ENCODE measurements at places on chromosomes 3 and 15.

DNA sequence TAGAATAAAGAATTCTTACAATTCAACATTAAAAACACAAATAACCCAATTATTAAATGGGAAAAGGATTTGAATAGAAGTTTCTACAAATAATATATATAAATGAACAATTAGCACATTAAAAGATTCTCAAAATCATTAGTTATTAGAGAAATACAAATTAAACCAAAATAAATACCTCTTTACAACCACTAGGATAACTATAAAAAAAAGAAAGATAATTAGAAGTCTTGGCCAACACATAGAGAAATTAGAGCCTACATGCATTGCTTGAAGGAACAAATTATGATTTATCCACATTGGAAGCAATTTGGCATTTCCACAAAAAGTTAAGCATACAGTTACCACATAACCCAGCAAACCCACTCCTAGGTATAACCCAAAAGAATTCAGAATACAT lies 502.3 kb upstream of the UBE2E2 start:
- DNase-seq: no peak

DNA sequence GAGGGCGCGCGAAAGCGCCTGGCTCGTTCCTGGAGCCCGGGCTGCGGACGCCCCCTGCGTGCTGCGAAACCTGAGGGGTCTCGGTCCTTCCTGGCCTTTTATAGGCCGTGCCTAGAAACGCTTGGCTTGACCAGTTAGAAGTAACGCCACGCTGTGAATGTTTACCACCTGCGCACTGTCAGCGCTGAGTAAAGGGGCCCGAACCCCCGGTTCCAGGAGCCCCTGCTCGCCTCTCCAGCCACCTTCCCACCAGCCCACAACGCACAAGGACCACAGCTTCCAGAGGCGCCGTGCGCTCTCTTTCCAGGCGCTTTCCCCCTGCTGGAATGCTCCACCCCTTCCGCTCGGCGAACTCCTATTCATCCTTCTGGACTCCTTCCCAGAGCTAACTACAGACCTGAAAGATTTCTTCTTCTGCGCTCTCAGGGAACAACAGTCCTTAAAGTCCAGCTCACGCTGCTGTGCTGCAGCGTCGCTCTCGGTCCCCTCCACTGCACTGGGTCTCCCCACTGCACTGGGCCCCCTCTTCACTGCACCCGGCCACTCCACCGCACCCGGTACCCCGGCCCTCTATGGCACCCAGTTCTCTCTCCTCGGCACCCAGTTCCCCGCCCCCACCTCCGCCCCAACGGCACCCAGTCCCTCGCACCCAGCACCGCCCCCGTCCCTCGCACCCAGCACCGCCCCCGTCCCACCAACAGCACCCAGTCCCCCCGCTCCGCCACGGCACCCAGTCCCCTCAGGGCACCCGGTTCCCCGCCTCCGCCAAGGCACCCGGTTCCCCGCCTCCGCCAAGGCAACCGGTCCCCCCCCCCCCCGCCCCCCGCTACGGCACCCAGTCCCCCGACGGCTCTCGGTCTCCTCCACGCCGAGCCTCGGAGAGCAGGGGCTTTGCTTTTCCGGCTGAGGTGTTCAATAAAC lies 69.8 kb downstream of the SQOR start:
- DNase-seq: no peak

DNA sequence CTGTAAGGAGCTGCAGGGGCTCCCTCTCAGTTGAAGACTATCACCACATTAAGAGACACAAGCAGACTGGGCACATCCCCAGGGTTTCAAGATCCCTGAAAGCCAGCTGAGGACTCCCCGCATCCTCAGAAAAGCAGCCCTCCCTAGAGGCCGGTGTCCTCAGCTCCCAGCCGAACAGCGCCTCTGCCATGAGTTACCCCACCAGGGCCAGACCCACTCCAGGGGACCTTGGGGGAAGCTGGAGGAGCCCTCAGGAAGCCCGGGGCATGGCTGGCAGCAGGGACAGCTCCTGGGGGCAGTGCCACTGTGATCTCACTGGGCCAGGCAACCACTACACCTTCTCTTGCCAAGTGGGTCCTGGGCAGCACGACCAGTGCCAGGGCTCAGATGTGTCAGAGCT lies 8.1 kb downstream of the KLF15 start:
- DNase-seq: no peak

- DNase-seq: no peak
Observed at GRCh38 chr15:97082830-97083229, 752.3 kb downstream of the NR2F2 start.

GRCh38 chr3:177352424-177352823 lies 155.1 kb upstream of the TBL1XR1 start:
- DNase-seq: no peak

DNA sequence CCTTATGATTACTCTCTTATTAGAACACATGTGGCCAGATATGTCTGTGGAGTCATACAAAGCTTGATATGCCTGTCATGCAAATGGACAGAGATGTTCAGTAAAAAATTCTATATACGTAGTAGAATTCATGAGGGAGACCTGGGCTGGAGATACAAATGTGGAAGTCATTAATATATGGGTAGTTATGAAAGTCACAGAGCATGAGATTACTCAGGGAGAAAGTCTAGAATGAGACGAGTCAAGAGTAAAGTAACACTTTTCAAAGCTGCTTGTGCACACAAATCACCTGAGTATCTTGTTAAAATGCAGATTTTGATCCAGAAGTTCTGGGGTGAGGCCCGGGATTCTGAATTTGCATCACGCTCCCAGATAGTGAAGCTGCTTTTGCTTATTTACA lies 28.4 kb downstream of the OXSM start:
- DNase-seq: no peak

GRCh38 chr3:72261566-72262564 lies 476.9 kb upstream of the PROK2 start:
- no peak for DNase-seq

DNA sequence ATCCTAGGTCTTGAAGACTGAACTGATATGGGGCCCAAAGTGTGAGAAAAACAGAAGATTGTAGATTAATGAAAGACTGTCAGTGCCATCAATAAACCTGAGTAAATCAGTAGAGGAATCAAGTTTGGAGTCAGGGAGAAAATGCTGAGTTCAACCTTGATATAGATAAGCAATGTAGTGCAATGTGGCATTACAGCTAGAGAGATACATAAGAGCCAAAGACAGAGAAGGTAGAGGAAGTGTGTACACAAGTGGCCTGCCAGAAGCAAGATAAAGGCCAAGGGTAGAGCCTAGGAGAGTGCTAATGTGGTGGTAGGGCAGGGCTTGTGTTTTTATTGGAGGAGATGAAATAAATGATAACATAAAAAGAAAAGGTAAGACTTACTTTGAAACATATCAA lies 26.0 kb upstream of the EID1 start:
- no peak for DNase-seq

DNA sequence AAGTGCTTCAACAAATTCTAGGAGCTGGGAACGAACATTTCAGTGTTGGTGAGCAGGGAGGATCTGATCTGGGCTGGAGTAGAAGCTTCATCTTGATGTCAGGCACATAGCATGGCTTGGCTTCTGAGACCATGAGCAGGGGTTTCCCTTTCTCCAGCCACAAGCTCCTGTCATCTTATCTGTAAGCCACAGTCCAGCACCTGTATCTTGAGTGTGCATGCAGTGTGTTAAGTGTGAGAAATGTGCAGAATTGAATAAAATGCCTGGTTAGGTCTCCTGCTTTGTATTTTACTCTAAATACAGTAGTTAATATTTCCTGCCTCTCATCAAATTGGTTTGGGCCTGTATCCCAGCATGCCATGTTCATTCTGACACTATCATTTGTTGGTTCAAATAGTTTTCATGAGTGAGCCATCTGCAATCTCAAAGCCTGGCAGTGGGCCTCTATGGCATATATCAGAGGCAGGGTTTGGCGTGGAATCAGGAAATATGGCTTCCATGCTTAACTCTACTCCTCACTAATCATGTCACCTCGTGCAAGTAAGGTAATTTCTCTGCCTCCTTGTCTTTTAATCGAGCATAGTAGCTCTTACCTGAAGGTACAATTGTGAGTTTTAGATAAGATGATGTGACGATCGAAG lies 43.3 kb downstream of the TLNRD1 start:
- DNase-seq: no peak

- DNase-seq: no peak
Observed at GRCh38 chr3:56855856-56856512, 54.2 kb upstream of the ARHGEF3 start.

DNA sequence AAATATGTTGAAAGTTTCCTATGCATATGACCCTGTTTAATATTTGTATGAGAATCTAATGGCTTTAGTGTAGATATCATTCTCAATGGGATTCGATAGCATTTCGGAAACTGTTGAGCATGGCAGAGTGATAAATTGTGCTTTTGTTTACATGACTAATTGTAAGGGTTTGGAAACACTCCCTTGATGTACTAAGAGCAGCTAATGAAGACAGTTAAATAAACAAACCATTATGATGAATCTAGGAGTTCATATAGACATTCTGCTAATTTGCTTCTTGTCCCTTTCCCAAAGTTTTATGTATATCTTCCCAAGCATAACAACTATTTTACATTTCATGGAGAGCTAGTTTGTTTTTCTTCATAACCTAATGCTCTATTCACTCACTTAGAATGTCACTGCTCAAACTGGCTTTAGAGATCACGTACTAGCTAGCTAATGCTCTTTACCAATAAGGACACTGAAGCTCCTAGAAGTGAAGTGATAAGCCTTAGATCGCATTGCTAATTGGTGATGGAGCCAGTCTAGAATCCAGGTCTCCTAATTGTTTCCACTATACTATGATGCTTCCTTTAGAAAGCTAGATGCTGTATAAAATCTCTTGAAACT lies 140.8 kb downstream of the TP63 start:
- DNase-seq: no peak

DNA sequence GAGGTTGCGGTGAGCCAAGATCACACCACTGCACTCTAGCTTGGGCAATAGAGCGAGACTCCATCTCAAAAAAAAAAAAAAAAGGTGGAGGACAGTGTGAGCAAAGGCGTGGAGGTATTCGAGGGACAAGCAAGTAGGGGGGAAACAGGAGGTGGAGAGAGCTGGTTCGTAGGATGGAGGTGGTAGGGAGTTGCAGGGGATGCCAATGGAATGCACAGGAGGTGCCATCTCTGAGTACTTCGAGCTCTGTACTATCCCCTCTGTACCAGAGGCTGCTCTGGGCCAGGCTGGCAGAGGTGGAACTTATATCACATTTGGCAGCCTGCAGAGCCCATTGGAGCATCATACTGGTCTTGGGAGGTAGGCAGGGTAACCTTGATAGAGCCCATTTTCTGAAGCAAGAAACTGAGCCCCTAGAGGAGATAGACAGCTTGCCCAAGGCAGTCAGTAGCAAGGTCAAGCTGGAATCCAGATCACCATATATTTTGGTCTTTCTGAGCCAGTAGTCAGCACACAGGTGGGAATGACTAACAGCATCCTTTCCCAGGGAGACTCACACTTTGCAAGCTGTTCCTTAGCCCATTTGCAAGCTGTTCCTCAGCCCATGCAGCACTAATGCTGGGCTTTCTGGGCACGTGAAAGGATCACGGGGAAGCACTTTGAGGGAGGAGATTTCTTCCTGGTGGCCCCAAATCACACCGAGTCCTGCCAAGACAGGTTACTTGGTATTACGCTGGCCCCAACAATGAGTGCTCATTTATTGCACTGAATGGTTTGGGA lies 9.2 kb upstream of the CCDC33 start:
- no peak for DNase-seq

DNA sequence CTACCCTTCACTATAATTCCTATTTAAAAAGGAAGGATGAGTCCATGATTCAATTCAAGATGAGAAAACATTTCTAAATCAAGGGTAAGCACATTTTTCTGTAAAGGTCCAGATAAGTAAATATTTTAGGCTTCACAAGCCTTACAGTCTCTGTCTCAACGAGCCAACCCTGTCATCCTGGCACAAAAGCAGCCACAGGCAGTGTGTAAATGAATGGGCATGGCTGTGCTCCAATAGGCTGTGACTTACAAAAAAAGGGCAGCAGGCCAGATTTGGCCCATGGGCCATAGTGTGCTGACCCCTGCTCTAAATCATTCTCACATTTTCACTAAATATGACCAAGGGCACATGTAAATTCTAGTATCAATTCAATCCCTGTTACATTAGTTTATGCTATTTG lies 200.4 kb downstream of the WNT5A start:
- no peak for DNase-seq

- no peak for DNase-seq
Observed at GRCh38 chr3:9786825-9787669, 5.2 kb downstream of the TADA3 start.

GRCh38 chr15:38308797-38309196 lies 56.2 kb downstream of the SPRED1 start:
- DNase-seq: no peak

GRCh38 chr15:39539466-39539865 lies 41.4 kb upstream of the THBS1 start:
- DNase-seq: no peak
